Sciatic nerve (tissue), 2 donors: ENCODE measurements at places on chromosomes 4 and X.

DNA sequence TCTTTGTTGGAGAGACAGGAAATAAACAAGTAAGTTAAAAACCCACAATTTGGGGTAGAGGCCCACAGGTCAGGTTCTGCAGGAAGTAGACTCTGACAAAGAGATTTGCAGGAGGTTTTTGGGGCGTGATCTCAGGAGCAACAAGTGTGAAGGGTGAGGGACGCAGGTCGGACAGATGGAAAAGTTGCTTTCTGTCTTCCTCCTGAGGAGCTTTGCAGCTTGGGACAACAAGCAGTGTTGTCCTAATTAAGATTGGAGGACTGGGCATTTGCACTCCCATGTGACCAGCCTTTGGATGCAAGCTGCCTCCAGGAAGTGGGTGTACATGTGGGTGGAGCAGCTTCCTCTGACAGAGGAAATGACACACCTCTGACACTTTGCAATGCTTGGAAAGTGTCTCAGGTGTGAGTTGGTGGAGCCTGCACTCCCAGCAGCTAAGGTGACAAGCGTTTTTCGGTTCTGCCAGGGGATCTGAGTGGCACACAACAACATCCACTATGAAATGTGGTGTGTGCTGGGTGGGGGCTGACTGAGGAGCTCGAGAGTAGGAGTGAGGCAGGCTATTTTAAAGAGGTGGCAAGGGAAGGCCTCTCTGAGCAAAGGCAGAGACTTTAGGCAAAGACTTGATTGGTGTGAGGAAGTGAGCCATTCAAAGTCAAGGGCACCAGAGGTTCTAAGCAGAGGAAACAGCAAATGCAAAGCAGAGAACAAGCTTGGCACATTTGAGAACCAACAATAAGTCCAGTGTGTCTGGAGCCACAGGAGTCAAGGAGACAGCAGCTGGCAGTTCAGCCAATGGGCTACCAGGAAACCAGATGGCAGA is 339.8 kb upstream of the GATB start:
- no peak for DNase-seq

DNA sequence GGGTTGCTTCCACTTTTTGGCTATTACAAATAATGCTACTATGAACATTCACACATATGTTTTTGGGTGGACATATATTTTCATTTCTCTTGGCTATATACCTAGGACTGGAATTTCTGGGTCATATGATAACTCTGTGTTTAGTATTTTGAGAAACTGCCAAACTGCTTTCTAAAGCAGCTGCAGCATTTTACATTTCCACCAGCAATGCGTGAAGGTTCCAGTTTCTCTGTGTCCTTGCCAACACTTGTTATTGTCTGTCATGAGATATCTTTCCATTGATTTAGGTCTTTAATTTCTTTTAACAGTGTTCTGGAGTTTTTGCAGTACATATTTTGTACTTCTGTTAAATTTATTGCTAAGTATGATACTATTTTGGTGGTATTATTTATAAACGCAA is 48.3 kb downstream of the CLCN5 start:
- DNase-seq = no peak

DNA sequence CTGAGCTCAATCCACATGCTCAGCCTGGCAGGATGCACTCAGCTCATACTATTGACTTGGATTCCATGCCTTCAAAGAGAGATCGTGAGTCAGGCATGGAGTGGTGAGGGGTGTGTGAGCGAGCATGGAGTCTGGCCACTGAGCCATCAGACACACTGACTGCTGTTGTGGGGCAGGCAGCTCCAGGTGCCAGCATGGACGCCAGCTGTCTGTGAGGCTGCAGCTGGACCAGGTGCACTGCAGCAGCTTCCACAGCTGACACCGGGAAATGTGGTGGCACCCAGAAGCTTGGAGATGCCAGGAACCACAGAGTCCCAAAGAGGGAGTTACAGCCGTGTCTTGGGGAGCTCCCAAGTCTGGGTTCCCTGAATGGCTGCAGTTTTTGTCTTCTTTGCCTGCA is 1026.4 kb upstream of the ADGRL3 start:
- DNase-seq = no peak

- no peak for DNase-seq
Observed at GRCh38 chr4:135594521-135594920, 1392.9 kb upstream of the PABPC4L start.

GRCh38 chr4:99013402-99013843 is 17.9 kb downstream of the METAP1 start:
- no peak for DNase-seq

DNA sequence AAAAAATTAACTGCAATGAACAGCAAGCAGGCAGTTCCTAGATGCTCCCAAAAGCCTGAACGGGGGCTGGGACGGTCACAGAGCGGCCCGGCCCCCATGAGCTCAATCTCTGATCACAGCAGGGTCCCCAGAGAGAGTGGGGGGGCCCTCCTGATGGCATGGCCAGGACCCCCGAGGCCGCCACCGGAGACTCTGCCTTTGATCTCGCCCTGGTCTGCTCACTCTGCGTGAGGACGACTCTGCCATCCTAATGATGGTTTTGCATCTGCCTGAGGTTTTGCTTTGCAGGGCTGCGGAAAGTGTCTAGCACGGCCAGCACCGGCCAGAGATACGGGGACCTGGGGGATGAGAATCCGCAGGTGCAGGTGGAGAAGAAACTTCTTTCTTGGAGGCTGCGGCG is 103.8 kb downstream of the SHOX start:
- DNase-seq = no peak

GRCh38 chrX:5681159-5681558 is 547.5 kb downstream of the NLGN4X start:
- DNase-seq = no peak

- no peak for DNase-seq
Observed at GRCh38 chrX:129653181-129653970, 1.4 kb downstream of the APLN start.

DNA sequence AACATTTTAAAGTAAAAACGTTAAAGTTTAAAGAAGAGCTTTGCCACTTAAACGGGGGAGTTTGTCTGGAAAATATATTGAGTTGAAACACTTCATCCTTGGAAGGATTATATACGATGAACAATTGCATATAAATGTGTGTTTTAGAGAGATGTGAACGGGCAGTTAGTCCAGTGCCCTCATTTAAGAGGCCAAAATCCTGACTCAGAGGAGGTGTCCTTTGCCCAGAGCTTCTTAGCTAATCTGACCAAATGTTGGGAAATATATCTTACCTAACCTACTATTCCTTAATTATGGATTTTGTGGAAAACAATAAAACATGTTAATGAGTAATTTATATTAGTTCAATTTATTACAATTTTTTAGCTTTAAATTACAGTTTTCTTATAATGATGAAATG is 327.2 kb upstream of the DIPK2B start:
- DNase-seq = no peak

GRCh38 chr4:138598226-138598625 is 356.1 kb upstream of the SLC7A11 start:
- DNase-seq = no peak

GRCh38 chrX:109343671-109344070 is 138.2 kb downstream of the GUCY2F start:
- DNase-seq = no peak

DNA sequence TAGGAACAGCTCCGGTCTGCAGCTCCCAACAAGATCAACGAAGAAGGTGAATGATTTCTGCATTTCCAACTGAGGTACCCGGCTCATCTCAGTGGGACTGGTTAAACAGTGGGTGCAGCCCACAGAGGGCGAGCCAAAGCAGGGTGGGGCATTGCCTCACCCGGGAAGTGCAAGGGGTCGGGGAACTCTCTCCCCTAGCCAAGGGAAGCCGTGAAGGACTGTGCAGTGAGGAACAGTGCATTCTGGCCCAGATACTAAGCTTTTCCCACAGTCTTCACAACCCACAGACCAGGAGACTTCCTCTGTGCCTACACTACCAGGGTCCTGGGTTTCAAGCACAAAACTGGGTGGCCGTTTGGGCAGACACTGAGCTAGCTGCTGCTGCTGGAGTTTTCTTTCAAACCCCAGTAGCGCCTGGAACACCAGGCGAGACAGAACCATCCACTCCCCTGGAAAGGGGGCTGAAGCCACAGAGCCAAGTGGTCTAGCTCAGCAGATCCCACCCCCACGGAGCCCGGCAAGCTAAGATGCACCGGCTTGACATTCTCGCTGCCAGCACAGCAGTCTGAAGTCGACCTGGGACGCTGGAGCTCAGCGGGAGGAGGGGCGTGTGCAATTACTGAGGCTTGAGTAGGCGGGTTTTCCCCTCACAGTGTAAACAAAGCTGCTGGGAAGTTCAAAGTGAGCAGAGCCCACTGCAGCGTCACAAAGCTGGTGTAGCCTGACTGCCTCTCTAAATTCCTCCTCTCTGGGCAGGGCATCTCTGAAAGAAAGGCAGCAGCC is 84.6 kb downstream of the THOC2 start:
- no peak for DNase-seq

DNA sequence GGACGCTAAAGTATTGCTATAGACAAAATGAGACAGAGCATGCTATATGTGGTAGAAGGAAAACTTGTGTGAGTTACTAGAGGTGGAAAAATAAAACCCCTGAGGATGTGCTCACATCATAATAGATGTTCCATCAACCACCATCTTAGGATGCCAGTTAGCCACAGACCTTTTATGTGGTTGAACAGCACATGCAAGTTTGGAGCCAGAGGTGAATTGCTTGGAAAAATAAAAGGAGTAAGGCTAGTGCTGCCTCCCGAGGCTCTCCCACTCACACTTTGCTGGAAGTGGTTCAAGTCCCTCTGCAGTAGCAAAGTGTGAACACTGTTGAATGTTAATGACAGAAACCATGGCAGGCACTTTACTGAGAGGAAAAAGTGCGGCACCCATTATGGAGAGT is 39.4 kb upstream of the PPARGC1A start:
- DNase-seq = no peak
